ENCODE measurements at places on chromosomes 2 and 18. TPM values are rescaled to one million over a fixed set of nuclear protein-coding genes. Genes with fewer than 3 reads are reported as not detected.
A peak's percentile ranks its signal among the peaks of the same experiment; 100 is the strongest.

Gene TMEM178A
- total RNA-seq: 3.9 TPM

Gene TTC31
- total RNA-seq: 21.7 TPM

GRCh38 chr2:194619366-194619765, 1037.7 kb upstream of the SLC39A10 start:
- DNase-seq: no peak

DNA sequence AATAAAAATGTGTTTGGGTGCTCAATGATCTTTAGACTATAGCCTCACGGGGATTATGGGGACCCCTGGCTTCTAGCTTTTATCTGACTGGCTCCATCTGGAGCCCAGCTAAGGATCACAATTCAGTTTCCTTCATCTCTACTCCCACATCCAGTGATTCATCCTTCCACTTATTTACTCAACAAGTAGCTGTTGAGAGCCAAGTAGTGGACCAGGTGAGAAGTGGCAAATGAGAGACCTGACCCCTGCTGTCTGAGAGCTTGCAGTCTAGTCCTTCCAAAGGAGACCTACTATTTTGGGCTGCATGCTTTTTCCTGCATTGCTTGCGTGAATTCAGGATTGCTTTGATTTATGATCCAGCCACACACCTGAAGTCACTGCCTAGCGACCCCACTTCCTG, 10.7 kb upstream of the DSG3 start:
- no peak for DNase-seq

Gene CNDP1
- 1.2 TPM for total RNA-seq

- peak; percentile 95 for DNase-seq
These were observed 59.2 kb downstream of the IL1R2 start for GRCh38 chr2:102050854-102051391.

Gene REG3G
- total RNA-seq: 1.7 TPM

Gene LIMS4
- 10.8 TPM for total RNA-seq

GRCh38 chr18:78543201-78543725, 436.4 kb upstream of the SALL3 start:
- no peak for DNase-seq

DNA sequence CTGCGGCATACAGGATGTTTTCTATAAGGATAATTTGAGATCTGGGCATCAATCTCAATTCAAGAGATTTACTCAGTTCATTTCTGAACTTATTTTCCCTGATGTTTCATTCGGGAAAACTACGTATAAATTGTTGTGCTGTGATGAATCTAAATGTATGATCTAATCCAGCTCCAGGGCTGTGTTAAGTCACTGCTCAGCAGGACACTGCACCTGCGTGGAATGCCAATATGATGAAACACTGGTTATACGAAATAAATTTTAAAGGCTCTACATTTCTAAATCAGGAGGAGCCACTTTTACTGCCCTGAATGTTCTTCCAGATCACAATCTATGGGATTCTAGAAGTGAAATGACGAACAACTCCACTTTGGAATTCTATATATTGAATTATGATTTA, 259.0 kb downstream of the HNMT start:
- no peak for DNase-seq

- no peak for DNase-seq
These were observed 336.3 kb downstream of the DYSF start for GRCh38 chr2:71789556-71790204.

DNA sequence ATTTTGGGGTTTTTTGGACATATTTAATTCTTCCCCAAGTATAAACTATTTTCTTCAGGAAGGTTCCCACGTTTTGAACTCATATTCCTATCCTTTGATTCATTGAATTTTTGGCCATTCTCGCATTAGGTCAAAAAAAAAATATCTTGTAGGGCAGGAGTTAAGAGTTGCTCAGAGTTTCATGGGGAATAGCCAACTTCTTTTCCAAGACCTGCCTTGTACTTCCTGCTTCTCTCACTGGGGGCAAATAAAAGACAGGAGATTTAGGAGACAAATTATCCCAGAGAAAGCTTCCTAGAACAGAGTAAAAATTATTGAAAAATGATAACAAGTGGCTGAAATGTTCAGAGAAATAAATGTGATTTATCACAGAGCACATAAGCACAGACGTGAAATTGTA, 55.2 kb upstream of the BCL11A start:
- DNase-seq: peak; percentile 14

DNA sequence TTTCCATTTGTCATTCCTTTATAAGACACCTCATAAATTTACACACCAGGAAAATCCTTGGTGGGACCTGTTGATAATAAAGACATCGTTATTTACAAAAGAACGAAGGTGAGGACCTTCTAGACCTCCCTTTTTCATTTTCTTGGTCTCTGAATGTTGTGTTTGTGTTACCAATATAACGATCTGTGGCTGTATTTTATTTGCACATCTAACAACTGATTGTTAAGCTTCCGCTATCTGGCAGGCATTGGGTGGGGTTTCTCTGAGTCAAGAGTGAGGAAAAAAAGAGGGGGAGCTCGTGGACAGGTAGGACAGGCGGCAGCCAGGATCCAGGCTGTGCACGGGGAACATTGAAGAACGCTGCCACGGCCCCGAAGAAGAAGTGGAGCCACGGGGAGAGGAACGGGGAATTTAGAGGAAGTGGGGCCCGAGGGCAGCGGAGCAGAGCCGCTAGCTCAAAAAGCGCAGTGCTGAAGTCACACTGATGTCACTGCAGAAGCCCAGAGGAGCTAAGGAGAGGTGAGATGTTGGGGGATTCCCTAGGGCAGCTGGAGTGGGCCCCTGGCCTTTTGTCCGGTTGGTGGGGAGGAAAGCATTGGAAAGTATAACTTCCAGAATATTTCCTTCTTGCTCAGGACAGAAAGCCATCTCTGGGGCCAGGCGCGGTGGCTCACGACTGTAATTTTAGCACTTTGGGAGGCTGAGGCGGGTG, 20.9 kb upstream of the DNMT3A start:
- DNase-seq: no peak

Gene OBSL1
- 66.2 TPM for total RNA-seq

- no peak for DNase-seq
These were observed at the start of gene SKOR2 for GRCh38 chr18:47251289-47252120. Gene SKOR2 (minus strand): TSS chr18:47251660. CDS start chr18:47249183, 2,477 bp downstream.

DNA sequence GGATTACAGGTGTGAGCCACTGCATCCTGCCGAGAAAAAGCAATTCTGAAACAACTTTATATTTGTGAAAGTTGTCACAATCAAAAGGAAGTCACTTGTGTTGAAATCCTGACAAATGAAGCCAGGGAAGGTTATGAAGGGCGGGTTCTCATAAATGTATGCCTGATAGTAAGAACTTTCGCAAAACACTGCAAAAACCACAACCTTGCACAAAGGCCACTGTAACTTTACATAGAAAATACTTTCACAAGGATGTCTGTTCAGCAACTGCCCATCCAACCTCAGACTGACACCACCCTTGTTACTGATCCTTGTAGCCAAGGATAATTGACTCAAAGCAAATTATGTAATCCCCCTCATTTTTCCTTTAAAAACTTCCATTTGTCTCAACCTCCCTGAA, 90.6 kb downstream of the SLC4A3 start:
- no peak for DNase-seq

Gene TCF7L1
- total RNA-seq: 4.3 TPM

Gene STPG4
- 8.4 TPM for total RNA-seq

DNA sequence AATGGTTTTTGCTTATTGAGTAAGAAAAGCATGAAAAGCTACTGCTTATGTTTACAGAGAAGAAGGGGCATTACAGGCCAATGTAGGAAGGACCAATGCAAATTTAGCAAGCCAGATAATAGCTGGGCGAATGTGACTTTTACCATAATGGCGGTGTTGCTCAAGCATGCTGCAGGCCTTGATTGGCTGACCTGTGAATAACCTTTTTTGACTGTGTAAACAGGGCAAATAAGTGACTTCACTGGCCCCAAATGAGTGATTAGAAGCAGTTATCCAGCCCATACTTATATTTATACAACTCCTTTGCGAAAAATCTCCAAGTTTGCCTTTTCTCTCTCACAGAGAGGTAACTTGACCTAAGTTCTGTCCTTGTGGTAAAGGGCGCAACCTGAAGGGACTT, 146.9 kb downstream of the SP3 start:
- no peak for DNase-seq

DNA sequence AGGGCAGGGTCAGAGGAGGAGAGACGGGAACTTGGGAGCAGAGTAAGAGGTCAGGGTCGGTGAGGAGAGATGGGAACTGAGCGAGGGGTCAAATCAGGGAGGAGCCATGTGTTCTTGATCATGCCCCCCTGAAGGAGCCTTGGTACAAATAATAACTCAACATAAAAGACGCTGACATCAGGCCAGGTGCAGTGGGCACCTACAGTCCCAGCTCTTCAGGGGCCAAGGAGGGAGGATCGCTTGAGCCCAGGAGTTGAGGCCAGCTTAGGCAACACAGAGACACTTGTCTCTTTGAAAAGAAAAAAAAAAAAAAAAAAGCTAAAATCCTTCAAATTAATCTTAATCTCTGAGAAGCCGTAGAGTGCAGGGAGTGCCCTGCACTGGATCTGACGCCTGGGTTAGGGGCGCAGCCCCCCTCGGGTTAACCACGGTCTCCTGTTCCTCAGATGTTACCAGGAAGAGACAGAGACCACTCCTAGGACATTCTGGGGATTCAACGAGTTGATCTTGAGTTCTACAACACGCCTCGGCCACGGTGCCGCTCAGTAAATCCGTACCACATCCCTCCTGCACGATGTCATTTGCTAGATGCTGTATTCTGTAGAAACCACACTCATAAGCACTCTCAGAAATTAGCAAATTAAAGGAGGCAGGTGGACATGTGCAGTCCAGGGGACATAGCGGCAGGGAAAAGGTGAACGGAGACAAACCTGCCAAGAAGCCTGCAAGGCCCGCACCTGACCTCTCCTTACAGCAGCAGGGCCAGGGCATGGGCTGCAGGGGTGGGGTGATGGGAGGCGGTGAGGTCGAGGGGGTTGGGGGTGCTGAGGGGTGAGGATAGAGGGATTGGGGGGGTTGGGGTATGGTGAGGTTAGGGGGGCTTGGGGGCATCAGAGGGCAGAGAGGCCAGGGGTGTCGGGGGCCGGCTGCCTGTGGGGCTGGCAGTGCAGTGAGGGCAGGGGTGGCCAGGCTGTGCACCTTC, 29.2 kb downstream of the SLC66A2 start:
- DNase-seq: no peak

DNA sequence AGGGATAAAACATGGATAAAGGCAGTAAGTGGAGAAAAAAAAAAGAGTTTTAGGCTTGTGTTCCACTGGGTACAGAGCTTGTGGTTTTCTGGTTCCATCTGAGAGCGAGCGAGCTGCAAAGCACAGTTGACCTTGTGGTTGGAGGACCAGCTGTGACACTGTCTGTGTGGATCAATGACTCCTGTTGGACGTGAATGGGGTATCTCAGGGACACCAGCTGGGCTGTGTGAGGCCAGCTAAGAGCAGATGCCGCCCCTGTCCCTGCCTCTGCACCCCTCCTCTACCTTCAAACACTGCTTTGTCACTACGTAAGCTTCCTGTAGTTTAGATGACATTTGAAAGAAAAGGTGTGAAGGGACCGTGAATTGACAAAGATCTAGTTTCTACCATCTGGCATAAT, 67.8 kb downstream of the QPCT start:
- no peak for DNase-seq

Gene WDR7
- 46.5 TPM for total RNA-seq

Gene MC4R
- 4.1 TPM for total RNA-seq

Data from umbilical cord (tissue), 2 donors.